Lung (tissue), 17 donors: ENCODE measurements at places on chromosomes 4 and X. TPM values are rescaled to one million over a fixed set of nuclear protein-coding genes. Genes with fewer than 3 reads are reported as not detected.

The H2BW2 gene
- polyA plus RNA-seq = not detected

The MAP7D2 gene
- polyA plus RNA-seq = 0.75 TPM

The LINC00632 gene
- 8.5 TPM for polyA plus RNA-seq

The DOCK11 gene
- 20.3 TPM for polyA plus RNA-seq

The FGFBP1 gene
- 7.1 TPM for polyA plus RNA-seq

The ALB gene
- polyA plus RNA-seq = 0.41 TPM

The FBXW7 gene
- polyA plus RNA-seq = 11.5 TPM

The PHOX2B gene
- not detected for polyA plus RNA-seq

The SMR3B gene
- polyA plus RNA-seq = not detected

The ODAPH gene
- 0.10 TPM for polyA plus RNA-seq

The GAR1 gene
- polyA plus RNA-seq = 24.8 TPM

The MAGED4 gene
- polyA plus RNA-seq = 2.0 TPM

The ING2 gene
- polyA plus RNA-seq = 9.3 TPM

The QRFPR gene
- polyA plus RNA-seq = not detected

The NAA11 gene
- not detected for polyA plus RNA-seq

The NLGN4X gene
- polyA plus RNA-seq = 0.24 TPM

The LANCL3 gene
- 0.43 TPM for polyA plus RNA-seq

The UBE2A gene
- polyA plus RNA-seq = 47.4 TPM

The AR gene
- 0.43 TPM for polyA plus RNA-seq

The SSX1 gene
- not detected for polyA plus RNA-seq

The LRRC66 gene
- 0.05 TPM for polyA plus RNA-seq

The HPRT1 gene
- 40.5 TPM for polyA plus RNA-seq

The DGKK gene
- 0.01 TPM for polyA plus RNA-seq

The AKAP14 gene
- 7.6 TPM for polyA plus RNA-seq

The DUSP9 gene
- polyA plus RNA-seq = 0.10 TPM

The SLITRK2 gene
- 0.18 TPM for polyA plus RNA-seq

The HPGDS gene
- polyA plus RNA-seq = 0.65 TPM

The IL13RA2 gene
- polyA plus RNA-seq = 2.7 TPM

The NSUN7 gene
- polyA plus RNA-seq = 6.5 TPM

The PPP4R3C gene
- not detected for polyA plus RNA-seq

The CTAG1A gene
- not detected for polyA plus RNA-seq

The CLGN gene
- polyA plus RNA-seq = 1.3 TPM

The SCML2 gene
- 0.94 TPM for polyA plus RNA-seq

The CNKSR2 gene
- 0.79 TPM for polyA plus RNA-seq

The SPARCL1 gene
- 486 TPM for polyA plus RNA-seq
